ENCODE measurements at places on chromosomes 6 and 20.

GRCh38 chr6:100203400-100203799, 209.4 kb upstream of the MCHR2 start:
- no peak for DNase-seq

GRCh38 chr6:33314943-33315792, 1.3 kb upstream of the TAPBP start:
- DNase-seq: no peak

- DNase-seq: no peak
These were observed 37.8 kb upstream of the TFB1M start for GRCh38 chr6:155352130-155352420.

DNA sequence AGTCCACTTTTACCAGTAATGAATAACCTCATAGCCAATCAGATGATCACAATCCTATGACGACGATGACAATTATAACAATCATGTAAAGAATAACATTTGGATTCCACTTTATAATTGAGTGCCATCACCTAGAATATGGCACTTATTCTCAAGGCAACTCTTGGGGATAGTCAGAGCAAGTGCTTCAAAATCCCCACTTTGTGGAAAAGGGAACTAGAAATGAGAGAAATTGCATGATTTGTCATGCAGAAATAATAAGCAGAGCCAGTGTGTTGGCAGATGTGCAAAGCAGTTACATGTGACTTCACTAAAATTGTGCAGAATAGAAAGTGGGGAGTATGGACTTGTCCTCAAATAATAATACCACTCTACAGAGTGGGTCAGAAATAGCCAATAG, 41.3 kb downstream of the FRK start:
- DNase-seq: no peak

GRCh38 chr20:37419307-37419706, 73.4 kb downstream of the SRC start:
- DNase-seq: no peak

DNA sequence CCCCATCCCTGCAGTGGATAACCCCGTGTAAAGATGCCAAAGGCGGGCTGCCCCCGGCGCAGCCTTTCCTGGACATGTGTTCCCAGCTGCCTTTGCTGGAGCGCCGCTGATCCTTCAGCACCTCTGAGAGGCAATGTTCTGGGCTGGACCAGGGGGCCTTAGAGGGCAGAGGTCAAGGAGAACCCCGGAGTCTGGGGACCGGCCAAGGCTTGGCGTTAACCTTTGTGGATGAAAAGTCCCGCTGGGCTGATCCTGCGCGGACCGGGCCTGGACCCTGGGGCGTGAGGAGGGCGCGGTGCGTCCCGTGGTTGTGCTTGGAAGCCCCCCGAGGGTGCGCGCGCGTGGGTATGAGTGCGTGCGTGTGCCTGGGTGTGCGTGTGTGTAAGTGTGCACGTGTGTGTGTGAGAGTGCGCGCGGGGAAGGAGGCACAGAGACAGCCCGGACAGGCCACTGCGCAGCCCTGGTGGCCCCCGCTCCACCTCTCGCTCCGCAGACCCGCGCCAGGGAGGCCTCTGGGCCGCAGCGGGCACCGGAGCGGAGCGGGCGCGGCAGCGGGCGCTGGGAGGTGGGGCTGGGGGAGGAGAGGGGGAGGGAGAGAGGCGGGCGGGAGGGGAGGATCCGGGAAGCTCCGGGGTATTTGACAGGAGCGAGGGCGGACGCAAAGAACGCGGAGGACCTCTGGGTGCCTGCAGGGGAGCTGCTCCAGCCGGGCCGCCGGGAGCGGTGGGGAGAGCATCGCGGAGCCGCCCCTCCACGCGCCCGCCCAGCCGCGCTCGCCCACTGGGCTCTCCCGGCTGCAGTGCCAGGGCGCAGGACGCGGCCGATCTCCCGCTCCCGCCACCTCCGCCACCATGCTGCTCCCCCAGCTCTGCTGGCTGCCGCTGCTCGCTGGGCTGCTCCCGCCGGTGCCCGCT, at the start of gene SMOC2:
Gene SMOC2, plus strand, starts transcription at position 665 of the 914 bp plus-strand sequence. Its CDS starts 187 bp downstream, at position 852.
- DNase-seq: no peak

- DNase-seq: no peak
These were observed 105.6 kb downstream of the ZDHHC14 start for GRCh38 chr6:157486572-157486971.

- DNase-seq: no peak
These were observed 398.8 kb downstream of the ESR1 start for GRCh38 chr6:152206072-152206818.

DNA sequence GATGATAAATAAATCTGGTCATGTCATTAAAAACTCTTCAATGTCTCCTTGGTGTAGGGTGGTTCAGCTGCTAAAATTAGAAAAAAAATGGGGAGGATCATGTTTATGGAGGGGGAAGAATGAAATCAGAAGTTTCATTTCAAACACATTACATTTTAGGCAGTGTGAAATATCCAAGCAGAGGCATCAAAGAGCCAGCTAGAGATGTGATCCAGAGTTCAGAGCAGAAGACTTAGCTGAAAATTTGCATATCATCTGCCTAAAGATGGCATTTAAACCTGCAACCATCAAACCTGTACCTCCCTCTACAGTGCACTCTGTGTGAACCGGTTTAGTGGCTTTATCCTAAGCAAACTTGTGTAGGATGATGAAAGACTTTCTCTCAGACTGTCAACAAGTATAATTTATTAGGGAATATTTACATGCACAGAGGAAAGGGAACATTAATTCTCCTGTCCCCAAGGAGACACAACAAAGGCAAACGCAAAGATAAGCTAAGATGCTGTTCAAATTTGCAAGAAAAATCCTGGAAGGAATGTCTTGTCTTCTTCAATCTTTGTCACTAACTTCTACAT, 84.8 kb upstream of the PLEKHG1 start:
- DNase-seq: no peak

DNA sequence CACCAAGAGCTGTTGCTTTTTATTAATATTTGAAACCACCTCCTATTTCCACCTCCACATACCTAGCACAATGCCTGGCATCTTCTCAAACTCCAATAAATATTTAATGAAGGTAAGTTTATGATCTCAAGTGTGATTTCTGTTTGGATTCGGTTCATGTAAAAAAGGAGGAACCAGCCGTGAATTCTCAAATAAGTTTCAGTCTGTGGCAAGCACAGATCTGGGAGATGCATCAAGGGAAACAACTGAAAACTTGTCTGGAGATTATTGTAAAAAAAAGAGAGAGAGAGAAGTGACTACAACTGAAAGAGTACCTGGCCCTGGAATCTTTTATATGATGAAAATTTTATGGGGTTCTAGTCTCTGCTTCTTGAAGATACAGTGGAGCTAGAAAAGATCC, 52.8 kb upstream of the PNRC1 start:
- no peak for DNase-seq

GRCh38 chr6:7833751-7834070, 76.9 kb downstream of the TXNDC5 start:
- no peak for DNase-seq

DNA sequence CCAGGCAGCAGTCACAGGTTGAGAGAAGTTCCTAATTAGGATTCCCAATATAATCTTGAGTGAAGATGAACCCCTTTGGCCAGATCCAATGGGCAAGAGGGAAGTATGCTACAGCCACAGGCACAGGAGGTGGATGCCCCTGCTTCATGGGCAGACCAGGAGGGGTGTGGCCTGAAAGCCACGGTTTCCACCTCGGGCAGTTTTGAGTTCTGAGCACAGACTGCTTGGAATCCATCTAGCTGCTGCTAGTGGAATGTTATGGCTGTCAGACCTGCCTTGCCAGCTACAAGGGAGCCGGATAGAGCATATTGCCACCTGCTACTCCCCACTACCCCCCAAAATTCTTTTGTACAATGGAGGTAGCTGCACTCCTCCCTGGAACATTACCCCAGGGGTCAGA, 672.9 kb downstream of the HACE1 start:
- DNase-seq: no peak

GRCh38 chr6:73139681-73140383, 85.5 kb downstream of the KHDC1L start:
- DNase-seq: no peak

DNA sequence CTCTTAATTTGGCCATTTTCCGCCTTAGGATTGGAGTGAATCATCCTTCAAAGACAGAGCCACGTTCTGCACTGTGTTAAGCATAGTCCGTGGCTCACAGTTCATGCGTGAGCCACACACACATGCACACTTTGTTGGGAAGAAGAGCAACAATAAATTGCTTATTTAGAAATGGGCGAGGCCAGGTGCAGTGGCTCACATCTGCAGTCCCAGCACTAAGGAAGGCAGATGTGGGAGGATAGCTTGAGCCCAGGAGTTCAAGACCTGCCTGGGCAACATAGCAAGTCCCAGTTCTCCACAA, 131.3 kb downstream of the ZDHHC14 start:
- no peak for DNase-seq

- no peak for DNase-seq
These were observed 51.0 kb upstream of the MLIP start for GRCh38 chr6:54060286-54060685.

DNA sequence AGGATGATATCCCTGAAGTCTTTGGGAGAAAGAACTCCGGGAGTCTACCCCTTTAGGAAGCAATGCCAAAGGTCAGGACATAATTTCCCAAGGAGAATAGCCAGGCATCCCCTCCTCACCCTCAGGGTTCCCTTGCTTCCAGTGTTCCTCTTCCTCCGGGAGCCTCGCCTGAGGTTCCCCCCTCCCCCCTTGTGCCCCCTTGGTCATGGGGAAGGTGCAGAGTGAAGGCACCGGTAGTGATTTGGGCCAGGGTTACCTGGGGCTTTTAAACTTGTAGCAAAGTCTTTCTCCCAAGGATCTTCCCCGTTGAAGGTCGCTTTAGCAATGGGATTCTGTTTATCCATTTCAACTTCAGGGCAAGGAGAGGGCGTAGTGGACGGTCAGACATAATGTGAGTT, 1.2 kb downstream of the ISM1 start:
- DNase-seq: no peak

DNA sequence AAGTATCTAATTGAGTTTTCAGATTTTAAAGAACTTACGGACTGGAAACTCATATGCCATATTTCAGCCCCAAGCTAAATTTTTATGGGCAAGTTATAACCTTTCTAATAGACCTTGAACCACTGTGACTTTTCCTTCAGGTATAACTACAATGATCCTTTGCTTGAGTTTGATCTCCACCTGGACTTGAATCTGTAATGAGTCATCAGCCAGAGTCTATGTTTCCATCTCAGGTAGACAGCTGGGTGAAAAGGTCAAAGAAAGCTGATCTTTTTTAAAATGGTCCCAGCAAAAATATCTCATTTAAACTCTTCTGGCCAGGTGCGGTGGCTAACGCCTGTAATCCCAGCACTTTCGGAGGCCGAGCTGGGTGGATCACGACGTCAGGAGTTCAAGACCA, 88.4 kb upstream of the SGK1 start:
- DNase-seq: no peak
